ENCODE measurements at places on chromosomes 5 and 9. TPM values are rescaled to one million over a fixed set of nuclear protein-coding genes. Genes with fewer than 3 reads are reported as not detected.

Gene HAVCR1
- 1.2 TPM for total RNA-seq

DNA sequence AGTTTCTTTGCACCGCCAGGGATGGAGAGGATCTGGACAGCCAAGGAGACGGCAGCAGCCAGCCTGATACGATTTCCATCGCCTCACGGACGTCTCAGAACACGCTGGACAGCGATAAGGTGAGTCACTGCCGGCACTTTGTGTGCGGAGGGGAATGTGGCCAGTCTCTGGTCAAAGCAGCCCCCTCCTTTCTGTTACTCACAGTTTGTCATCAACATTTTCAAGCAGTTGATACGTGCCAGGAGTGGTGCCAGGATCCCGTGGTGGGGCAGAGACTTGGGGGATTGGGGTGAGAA is 175.1 kb upstream of the OTULINL start:
- no peak for DNase-seq

Gene SLC34A3
- not detected for total RNA-seq

Gene ACSL6
- total RNA-seq: 34.0 TPM

DNA sequence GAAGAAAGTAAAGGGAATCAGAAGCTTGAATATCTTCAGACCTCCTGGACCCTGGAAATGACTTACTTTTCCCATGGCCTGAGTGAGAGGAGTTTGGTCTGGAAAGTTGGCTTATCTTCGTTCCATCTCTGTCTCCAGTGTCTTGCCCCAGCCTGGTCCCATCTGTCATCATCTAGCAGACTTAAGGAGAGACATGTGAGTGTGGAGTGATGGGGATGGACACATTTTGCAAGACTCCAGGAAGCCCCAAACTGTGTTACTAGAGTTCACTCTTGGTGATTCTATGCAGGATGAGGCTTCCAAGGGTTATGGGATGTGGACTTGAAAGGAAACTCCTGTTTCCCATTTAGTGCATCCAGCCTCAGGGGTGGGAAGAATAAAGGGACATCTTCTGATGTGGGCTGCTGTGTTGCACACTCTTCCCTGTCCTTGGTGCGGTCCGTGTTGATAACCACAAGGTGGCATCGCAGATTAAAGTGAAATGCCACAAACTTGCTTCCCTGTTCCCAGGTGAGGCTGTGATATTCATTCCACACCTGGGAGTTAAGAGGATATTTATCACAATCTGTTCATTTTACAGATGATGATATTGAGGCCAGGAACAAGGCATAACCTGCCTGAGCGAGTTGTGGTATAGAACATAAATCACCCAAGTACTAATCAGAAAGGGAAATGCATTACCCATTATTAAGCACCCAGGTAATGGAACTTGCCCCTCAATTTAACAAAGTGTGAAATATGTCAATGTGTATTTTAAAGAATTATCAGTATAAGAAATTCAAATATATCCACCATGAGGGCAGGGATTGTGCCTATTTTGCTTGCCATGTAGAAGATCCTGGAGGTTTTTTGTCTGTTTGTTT is 269.9 kb upstream of the PAPPA start:
- DNase-seq: no peak

Gene ZNF483
- 3.2 TPM for total RNA-seq

All from activated T-helper 2 cell treated with anti-CD3 and anti-CD28 coated beads, Interferon-gamma antibody, Interleukin-2, Interleukin-4, amounts not matched to agents 10 μg/mL and 5 μg/mL and 100 μg/mL, durations not matched to agents 14 hours and 24 hours and 36 hours (primary cell).